CD14-positive monocyte (primary cell): ENCODE measurements at places on chromosomes 3 and 15. TPM values are rescaled to one million over a fixed set of nuclear protein-coding genes. Genes with fewer than 3 reads are reported as not detected.

WNT7A gene
- polyA plus RNA-seq, result not detected

COPB2 gene
- 10.9 and 22.6 TPM in 2 replicates for polyA plus RNA-seq

CXCR6 gene
- polyA plus RNA-seq, result not detected

CD96 gene
- polyA plus RNA-seq, result 0.03 and 0.05 TPM in 2 replicates

ZMYND10 gene
- polyA plus RNA-seq, result 0.19 TPM

LRTM1 gene
- polyA plus RNA-seq, result not detected in 2 replicates

TRAT1 gene
- 0.37 TPM for polyA plus RNA-seq

TM4SF18 gene
- polyA plus RNA-seq, result not detected in 2 replicates

DNA sequence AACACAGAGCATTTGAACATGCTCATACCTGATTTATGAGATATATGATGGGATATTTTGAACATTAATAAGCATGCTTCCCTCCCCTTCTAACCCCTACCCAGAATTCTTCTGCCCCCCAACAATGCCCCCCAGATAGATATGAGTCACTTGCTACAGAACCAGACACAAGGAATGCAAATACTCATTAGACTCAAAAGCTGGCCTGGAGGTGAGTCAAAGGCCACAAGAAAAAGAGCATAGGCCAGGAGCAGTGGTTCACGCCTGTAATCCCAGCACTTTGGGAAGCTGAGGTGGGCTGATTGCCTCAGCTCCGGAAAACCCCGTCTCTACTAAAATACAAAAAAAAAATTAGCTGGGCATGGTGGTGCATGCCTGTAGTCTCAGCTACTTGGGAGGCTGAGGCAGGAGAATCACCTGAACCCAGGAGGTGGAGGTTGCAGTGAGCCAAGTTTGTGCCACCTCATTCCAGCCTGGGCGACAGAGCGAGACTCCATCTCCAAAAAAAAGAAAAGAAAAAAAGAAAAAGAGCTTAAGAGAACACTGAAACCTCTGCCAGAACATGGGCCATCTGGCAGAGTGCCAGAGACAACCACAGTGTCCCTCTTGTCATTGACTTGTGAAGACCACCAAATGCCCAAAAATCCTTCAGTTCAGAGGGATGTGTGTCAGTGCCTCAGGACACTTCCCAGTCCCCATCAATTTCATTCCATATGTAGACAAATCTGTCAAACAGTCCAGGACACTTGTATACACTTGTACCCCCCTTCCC, 3.9 kb upstream of the SH3GL3 start:
- no peak for DNase-seq

- DNase-seq, result no peak
These were observed 32.8 kb upstream of the FAM107A start for GRCh38 chr3:58609990-58610389.

GRCh38 chr3:186469525-186469924, 74.7 kb downstream of the CRYGS start:
- DNase-seq, result no peak

GRCh38 chr3:112308151-112308911, 14.3 kb upstream of the SLC9C1 start:
- DNase-seq, result no peak

DNA sequence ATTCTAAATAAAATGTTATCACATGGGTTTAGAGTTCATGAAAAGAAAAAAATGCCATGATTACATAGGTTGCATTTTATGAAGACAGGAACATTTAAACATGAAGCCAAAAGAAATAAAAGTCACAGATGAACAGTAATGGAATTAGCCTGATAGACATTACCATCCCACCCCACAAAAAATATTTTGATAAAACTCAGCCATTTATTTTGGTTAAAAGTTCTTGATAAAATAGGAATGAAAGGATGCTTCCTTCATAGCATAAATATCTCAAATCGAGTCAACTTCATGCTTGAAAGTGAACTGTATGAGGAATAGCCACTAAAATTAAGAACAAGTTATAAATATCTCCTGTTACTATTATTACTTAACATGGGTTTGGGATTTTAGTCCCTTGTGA, 101.9 kb upstream of the TMC3 start:
- DNase-seq, result no peak

- no peak for DNase-seq
These were observed 4.1 kb upstream of the MYO1E start for GRCh38 chr15:59376733-59377132.

DNA sequence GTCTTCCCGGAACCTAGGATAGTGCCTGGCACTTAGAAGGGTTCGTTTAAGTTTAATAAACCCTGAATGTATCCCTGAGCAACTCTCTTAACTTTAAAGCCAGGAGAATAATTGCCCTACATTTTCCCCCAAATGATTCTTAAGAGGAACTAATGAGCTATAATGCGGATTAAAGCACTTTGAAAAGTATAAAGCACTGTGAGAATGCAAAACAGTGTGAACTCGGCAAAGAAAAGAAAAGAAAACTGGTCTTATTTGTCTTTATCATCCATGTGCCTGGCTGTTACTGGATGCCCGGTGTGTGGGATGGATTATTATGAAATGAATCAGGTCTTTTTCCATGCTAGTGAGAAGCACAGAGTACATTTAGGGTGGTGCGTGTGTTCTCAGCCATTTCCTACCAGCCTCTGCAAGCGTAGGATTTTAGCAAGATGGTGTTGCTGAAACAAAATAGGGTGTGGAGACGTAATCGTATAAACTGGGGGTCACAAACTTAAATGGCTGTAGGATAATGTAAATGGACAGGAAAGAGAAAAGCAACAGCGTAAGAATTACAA, 983 bp downstream of the KBTBD12 start:
- no peak for DNase-seq

- no peak for DNase-seq
These were observed 296 bp downstream of the TPRA1 start for GRCh38 chr3:127590282-127590592.

GRCh38 chr3:106423321-106424225, 554.8 kb upstream of the CBLB start:
- DNase-seq, result no peak

GRCh38 chr3:68787106-68787626, 145.2 kb downstream of the TAFA4 start:
- DNase-seq, result no peak

DNA sequence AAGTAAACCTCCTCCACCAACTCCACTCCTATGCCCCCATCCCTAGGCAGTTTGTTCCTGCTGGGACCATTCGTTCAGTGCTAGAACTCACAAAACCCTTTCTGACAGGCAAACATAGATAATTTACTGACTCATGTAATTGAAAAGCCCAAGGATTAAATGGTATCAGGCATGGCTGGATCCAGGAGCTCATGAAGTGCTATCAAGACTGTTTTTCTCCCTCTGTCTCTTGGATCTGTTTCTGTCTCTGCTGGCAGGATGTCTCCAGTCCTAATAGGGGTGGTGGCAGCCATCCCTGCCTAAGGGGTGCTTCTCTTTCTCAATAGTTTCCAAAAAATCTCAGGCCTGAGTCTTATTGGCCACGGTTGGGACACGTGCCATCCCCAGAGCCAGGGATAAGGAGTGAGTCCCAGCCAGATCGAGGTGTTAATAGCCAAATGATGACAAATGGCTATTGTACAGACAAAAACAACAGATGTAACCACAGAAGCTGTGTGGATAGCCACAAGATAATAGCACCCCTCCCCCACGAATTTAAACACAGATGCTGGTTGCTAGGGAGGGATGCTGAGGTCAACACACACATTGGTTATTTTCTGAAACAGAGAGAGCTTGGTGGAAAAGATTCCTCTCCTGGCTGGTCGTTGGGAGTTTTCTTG, 168.6 kb downstream of the SHQ1 start:
- no peak for DNase-seq
